HS-5 (cell line): ENCODE measurements at places on chromosomes 11 and 22.
A peak's percentile ranks its signal among the peaks of the same experiment; 100 is the strongest.

- DNase-seq = peak; percentile 65
Measured at GRCh38 chr11:12331239-12331874, 46.0 kb upstream of the PARVA start.

GRCh38 chr11:34546511-34547209 is 33.1 kb upstream of the ELF5 start:
- DNase-seq = no peak

DNA sequence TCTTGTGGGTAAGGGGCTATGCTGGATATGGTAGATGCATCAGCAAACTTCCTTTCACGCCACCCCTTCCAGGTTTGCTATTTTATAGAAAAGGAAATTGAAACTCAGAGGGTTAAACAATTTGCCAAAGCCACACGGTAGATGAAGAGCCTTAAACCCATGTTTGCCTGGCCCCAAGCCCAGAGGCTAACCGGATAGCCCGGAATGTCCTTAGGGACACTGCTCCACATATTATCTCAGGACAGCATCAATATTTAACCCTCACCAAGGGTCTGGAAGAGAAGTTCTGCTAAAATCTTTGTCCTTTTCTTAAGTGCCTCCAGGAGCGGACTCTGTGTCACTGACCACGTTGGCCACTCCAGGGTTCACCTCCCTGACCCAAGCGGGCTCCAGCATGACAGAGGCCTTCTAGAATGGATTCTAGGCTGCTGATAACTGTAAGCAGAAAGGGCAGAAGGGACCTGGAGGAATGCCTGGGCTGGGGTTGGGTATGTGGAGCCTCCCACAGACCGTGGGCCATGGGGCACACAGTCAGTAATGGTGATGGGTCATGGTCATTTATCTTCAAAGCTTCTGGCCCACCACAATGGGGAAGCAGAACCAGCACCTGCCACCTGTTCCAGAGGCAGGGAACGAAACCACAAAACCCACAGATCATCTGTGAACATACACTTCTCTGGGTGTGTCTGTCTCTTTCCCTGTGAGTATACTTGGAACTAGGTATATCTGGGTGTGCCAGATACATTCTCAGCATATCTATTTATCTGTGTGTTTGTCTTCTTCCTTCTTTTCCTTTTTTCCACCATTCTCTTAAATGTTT is 5.4 kb upstream of the TMEM86A start:
- no peak for DNase-seq

DNA sequence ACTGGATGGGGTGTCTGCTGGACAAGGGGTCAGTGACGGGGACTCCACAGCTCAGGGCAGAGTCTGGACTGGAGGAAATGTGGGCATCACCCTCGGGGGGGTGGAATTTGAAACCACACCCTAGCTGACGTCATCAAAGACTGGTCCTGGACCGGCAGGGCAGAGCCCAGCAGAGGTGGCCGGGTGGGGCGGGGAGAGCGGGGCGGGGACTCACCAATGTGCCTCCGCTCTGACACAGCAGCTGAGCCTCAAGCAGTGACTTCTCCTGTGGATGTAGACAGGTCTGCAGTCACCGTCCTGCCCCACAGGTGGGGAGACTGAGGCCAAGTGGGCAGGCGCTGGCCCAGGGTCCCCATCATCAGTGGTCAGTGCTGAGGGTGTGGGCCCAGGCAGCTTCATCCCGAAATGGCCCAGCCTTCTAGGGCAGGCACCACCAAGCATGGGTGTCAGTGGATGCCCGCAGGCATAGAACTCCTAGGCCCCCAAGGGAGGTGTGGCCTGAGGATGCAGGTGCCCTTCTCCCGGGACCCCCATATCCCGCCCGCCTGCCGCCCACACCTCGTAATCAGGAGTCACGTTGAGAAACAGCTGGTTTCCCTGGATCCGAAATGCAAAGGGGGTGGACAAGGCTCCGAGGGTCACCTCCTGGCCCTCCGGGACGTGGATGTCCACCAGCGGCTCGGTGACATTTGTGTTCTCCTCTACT is 603 bp downstream of the CDHR5 start:
- no peak for DNase-seq

DNA sequence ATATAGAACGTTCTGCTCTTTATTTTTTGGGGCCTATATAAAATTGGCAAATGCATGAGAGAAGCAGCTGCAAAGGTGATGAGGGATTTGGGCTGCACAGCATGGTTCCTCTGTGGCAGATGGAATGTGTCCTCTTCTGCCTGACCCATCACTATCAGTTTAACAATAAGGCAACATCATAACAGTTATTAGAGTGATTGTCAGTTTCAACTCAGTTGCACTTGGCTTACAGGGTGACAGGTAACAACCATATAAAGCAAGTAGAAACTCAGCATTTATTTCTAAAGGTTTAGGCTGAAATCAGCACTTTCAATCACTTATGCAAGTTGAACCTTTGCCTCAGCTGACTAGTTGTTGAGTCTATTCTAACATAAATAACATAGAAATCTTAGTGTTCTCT is 935.4 kb upstream of the CHORDC1 start:
- no peak for DNase-seq

DNA sequence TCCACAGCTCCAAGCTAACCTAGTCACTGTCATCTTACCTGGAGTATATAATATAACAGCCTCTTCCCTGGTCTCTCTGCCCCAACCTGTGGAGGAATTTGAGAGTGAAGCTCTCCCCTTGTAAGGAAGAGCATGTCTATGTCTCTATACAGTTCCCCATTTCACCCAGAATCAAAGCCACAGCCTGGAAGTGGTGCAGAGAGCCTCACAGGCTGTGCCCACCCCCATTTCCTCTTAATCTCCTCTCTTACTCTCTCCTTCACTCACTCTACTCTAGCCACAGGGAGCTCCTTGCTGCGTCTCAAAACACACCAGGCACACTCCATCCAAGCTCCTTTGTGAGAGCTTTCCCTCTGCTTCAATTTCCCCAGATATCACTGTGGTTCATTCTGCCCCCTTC is 302.5 kb upstream of the ISX start:
- DNase-seq = no peak

DNA sequence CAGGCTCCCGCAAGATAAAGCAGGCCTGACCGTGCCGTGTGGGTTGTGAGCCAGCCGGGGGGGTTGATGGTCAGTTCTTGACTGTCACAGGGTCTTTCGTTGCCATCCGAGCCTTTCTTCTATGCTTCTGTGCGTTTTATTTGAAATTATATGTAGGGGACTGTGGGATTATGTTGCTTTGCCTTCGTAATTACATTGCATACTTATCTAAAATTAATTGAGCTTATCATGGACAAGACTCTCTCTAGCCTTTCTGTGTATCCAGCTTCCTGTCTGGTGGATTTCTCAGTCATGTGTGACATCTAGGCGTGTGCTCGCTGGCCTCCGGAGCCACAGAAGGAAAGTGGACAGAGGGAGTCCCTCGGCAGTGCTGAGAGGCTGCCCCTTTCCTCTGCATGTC is 93.2 kb downstream of the TBC1D22A start:
- DNase-seq = no peak

DNA sequence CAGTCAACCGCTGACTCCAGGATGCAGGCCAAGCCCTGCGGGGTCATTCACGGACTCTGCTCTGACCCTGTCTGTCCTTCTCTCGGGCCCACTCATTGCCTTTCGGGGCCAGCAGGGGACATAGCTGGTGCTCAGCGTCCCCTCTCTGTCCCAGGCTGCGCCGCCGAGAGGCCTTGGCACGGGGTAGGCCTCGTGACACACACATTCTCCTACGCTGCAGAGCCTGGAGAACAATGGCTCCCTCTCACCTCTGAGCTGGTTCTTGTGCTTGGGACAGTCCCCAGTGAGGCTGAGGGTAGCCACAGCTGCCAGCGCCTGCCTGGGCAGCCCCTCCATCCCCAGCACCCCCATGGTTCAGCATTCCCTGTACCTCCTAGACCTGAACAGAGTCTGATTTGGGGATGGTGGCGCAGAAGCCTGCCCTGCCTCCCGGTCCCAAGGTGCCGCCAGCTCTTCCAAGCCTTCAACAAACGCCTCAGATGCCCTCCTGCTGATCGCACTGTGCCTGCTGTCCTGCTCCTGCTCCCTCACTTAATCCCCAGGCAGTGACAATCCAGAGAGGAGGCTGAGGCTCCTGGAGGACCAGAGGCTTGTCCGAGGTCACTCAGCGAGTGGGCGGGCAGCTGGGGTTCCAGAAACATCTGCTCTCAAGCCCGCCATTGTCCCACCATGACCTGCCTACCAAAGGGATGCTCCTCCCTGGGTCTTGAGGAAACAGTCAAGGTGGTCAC is 30.4 kb downstream of the DUSP8 start:
- no peak for DNase-seq

DNA sequence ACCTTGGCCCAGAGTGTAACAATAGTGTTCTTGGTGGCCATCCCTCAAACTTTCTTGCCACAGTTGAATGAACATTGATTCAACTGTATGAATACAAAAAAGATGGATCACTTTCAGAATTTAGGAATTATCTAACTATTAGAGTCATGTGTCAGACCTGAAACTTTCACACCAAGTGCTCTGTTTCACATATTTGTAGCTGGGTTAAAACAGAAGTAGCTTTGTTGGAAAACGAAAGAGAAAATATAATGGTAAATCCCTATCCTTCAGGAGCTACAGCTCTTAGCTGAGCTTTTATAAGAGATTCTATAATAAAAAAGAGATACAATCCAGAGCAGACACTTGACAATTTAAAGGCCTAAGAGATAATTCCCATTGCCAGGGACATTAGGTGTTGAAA is 719.3 kb downstream of the JRKL start:
- no peak for DNase-seq

DNA sequence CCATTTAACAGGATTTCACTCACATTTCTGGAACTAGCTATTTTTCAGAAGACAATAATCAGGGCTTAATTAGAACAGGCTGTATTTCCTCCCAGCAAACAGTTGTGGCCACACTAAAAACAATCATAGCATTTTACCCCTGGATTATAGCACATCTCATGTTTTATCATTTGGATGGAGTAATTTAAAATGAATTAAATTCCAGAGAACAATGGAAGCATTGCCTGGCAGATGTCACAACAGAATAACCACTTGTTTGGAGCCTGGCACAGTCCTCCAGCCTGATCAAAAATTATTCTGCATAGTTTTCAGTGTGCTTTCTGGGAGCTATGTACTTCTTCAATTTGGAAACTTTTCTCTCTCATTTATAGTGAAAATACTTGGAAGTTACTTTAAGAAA is 9.2 kb downstream of the PRSS23 start:
- DNase-seq = no peak

- DNase-seq = no peak
Measured at GRCh38 chr11:84958295-84958694, 668.8 kb downstream of the DLG2 start.

GRCh38 chr11:37088573-37088910 is 490.5 kb upstream of the RAG2 start:
- DNase-seq = no peak

DNA sequence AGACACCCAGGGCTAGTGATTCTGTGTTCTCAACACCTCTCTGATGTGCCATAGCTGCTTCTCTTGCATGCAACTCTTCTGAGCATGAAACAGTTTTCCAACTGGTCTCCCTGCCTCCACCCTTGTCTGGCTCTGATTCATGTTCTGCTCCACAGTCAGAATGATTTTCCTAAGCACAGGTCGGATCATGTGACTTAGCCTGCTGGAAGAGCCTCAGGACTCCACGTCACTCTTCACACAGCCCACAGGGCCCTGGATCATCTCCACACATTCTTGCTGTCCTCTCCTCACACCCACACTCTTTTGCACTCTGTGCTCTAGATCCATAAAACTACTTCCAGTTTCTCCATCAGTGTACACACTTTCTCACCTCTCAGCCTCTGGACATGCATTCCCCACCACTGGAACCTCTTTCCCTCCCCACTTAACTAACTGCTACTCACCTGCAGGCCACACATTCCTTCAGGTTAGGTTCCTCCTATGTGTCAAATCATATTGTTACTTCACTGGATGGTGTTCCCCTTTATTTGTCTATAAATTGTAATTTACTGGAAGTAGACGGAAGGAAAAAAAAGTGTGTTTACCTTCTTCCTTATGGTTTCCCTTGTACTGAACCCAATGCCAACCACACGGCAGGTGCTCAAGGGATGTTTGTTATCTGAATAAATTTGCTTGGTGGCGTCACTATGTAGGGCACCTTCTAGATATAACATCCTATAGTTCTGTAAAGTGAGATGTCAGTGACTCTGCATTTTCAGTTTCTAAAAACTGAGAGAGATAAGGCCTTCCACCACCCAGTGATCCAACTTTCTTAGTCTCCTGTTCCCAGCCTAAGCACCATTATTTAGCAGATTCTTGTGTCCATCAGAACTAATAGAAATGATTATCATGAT is 133.7 kb downstream of the ETS1 start:
- DNase-seq = peak; percentile 55

GRCh38 chr11:124359566-124359965 is 24.7 kb downstream of the OR8B2 start:
- DNase-seq = no peak

- no peak for DNase-seq
Measured at GRCh38 chr11:123190518-123190917, 4.5 kb downstream of the CLMP start.

- no peak for DNase-seq
Measured at GRCh38 chr11:64000026-64000739, 13.9 kb downstream of the OTUB1 start.

GRCh38 chr11:114031967-114032320 is 27.6 kb upstream of the ZBTB16 start:
- DNase-seq = no peak

DNA sequence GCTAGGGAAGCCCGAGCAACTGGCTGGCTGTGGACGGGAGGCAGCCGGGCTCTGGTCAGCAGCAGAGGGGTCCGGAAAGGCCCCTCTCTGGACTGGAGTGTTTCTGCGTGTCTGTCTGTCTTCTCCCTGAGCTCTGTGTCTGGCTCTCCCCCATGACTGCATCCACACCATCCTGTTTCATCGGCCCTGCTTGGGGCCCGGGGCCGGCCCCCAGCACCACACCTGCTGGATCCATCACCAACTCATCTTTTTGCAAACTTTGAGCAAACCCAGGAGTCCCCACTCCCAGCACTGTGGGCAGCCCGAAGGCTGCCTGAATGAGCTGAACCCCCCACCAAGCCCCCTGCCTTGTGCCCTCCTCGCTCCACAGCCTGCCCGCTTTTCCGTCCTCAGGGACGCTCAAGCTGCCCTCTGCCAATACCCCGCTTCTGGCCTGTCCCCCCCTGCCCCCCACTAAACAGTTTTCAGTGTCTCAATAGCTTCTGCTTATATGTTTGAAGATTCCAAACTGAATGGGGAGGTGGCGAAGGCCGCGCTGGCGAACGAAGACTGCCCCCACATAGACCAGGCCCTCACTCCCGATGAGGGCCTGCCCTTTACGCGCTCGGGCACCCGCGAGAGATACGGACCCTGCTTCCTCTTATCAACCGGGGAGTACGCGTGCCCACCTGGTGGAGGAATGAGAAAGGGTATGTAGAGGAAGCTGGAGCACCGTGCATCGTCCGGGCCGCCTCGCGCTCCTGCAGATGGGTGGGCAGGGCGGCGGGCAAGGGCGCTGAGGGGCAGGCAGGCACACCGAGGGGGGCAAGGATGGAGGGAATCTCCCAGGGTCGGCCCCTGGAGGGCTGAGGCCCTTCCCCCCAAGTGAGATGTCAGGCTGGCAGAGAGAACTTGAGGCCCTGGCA is 44.6 kb downstream of the KCNC1 start:
- DNase-seq = no peak
